ENCODE measurements at places on chromosomes 11 and 22.

- no peak for DNase-seq
Observed at GRCh38 chr11:57430952-57431351, 4.0 kb upstream of the SLC43A3 start.

DNA sequence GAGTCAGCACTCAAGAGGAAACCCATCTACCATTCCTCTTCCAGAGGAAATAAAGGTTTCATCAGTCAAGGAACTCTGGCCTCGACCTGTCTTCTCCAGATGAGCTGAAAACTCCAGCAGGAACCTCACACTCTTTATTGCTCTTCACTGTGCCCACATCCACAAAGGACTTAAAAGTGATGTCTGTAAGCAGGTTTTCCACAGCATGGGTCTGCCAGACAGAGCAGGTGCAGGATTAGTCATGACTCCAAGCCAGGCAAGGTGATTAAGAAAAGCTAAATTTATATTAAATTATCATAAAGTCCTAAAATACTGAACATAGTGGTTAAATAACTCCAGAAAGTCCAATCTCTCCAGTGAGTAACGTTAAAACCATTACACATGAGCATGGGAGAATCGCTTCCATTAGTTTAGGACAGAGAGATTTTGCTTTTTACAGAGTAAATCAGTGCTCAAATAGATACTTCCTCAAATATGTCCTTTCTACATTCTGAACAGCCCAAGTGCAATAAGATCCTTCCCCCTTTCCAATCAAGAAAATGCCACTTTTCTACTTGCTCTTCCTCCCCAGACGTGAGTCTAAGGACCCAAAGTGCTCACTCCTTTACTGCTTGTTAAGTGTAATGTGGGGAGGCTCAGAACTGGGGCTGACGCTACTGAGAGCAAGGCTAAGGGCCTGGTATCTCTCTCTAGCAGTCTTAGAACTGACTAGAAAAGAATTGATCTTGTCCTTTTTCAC lies 10.7 kb upstream of the CKAP5 start:
- DNase-seq, result no peak

DNA sequence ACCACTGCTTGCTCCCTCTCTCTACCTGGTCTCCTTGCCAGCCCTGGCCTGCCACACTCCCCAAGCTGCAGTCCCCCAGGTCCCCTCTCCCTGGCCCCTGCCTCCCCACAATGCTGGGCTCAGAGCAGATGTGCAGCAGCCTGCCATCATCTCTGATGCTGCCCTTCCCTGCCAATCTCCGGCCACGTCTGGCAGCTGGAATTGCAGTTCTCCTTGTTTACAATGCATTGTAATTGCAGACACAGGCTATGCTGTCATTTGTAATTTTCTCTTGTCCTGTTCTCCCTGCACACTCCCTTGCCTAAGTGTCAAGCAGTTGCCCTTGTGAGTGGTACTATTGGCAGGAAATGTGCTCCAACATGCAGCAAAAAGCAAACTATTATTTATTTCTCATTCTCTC lies 222.3 kb downstream of the NTM start:
- DNase-seq, result no peak

DNA sequence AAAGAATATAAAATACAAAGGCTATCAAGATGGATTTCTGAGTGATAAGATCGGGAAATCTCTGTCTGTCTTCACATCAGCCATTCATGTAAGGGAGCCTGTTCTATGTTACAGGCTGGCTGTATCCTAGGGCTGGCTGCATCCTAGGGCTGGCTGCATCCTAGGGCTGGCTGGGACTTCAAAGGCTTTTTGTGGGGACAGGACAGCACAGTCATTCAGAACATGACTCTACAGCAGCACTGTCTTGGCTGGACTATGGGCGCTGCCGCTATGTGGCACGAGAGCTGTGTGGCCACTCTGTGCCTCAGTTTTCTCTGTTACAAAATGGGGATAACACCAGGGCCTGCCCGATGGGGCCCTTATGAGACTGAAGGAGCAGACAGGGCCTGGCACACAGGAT lies 10.2 kb downstream of the ADAMTS8 start:
- DNase-seq, result no peak

DNA sequence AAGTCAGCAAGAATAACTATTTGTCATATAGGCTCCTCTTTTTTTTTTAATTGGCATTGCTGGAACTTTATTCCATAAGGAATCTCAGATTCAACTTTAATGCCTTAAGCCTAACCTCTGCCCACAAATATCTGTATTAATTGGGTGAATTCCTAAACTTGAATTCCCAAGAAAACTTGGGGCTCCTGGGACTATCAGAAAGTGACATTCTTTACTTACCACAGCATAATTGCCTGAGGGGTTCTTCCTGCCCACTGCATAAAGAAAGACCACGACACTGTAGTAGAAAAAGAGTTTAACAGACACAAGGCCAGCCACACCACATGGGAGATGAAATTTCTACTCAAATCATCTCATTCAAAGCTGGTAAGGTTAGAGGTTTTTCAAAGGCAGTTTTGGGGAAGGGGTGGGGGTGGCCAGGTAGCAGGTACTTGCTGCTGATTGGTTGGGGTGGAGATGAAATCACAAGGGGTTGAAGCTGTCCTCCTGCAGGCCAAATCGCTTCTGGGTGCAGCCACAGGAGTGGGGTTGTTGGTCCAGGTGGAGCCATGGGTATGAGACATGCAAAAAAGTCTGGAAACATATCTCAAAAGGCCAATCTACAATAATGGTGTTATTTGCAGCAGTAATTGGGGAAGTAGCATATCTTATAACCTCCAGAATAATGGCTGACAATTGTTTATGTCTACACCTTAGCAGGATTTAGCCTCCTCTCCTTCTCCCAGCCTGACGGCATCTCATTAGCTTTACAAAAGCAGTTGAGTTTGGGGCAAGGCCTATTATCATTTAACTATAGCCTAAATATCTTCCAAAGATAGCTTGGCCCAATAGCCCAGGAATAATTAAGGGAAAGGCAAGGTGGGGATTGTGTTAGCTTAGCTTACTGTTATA lies 4.8 kb upstream of the NLRP10 start:
- DNase-seq, result no peak

GRCh38 chr11:105155679-105156078 lies 16.1 kb upstream of the CARD18 start:
- no peak for DNase-seq

DNA sequence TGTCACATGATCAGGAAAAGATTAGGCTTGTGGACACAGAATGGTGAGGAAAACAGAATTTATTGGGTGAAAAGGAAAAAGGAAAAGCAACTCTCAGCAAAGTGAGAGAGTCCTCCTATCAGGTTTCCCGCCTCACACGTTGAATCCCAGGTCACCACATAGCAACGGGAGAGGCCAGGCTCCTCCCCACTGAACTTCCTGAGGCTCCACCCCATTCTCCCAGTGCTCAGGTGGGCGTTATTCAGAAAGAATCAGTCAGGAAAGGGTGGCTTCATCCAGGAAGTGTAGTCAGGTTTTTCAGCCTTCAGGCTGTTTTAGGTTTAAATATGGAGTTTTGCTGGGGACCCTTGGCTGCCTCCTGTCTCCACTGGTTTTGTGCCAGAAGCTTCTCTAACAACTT lies 66.9 kb downstream of the SPON1 start:
- no peak for DNase-seq

DNA sequence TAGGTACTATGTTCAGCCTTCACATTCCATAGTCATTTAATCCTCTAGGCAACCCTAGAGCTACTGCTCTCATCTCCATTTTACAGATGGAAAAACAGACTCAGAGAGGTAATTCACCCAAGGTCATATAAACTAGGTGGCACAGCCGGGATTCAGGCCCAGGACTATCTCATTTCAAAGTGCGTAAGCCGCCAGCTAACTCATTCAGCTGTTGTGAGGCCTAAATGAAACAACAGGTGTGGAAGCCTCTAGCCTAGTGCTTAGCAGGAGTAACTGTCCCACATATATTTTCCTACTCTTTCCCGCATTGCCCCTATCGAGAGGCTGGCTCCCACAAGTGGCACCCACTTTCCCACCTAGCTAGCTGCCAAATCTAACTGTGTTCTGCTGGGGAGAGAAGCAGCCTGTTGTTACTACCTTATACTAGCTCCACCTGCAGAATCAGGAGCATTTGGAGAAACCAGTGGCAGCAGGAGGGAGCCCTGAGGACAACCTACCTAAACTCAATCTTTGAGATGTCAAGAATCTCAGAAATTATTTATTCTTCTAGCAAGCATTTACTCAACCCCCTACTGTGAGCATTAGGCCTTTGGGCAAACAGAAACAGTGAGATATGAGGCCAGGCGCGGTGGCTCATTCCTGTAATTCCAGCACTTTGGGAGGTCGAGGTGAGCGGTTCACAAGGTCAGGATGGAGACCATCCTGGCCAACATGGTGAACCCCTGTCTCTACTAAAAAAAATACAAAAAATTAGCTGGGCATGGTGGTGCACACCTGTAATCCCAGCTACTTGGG lies 20.9 kb downstream of the PRG3 start:
- DNase-seq, result no peak

DNA sequence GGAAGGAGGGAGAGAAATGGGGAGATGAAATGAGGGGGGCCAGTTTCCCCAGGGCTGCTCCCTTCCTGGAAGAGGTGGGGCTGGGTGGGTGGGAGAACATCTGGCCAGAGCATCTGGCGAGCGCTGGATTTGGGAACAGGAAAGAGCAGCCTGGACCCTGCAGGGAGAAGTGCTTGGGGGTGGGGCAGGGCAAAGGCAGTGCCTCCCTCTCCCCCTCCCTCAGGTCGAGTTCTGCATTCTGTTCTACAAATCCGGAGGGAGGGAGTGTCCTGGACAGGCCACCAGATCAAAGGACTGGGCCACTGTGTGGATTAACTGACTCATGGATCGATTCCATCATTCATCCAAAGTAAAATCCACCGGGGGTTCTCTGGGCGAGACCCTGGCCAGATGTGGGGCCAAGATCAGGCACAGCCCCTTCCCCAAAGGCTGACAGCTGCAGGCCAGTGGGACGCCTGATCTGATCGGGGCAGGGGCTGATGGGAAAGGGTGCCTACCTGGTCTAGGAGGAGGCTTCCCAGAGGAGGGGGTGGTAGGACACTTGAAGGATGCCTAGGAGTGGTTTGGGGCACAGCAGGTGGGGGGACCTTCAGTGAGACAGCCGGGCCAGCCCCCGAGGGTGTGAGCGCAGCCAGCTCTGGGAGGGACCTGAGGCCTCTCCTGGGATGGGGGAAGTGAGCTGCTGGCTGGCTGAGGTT lies 57.5 kb downstream of the CACNA1I start:
- DNase-seq, result no peak

- DNase-seq, result no peak
Observed at GRCh38 chr11:78050964-78051831, 12.5 kb upstream of the THRSP start.

DNA sequence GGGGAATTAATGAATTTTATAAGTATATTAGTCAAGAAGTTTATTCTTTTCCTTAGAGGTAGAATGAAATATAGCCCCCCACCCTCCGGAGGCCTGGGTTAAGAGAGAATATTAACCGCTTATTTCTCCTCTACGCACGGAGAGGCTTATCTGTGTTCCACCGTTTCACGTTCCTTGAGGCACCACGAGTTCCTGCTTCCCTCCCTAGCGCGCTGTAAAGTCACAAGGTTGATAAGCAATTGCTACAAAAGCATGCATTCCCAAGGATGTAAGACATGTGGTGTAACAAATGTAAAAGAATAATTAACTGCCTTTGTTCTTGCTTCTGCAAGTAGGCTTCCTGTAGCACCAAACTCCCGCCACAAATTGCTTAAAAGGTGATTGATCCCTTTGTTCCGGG lies 1.5 kb upstream of the ANKRD42 start:
- no peak for DNase-seq

DNA sequence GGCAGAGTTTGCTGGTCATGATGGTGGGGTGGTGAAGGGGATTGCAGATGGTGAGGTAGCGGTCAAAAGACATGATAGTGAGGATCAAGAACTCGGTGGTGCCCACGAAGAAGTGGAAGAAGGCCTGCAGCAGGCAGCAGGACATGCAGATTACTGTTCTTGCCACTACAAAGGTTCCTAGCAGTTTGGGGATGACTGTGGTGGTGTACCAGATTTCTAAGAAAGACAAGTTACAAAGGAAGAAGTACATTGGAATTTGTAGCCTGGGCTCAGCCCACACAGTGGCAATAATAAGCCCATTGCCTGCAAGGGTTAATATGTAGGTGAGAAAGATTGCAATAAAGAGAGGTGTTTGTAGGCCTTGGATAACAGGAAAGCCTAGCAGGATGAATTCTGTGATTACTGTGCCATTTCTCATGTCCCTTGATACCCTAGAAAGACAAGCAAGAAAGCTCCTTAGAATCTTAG lies at the start of gene OR6X1:
OR6X1 (minus strand) TSS at position 418 of the 468 bp plus-strand sequence; CDS start at position 418, 0 bp downstream.
- DNase-seq, result no peak

- no peak for DNase-seq
Observed at GRCh38 chr11:19627566-19627965, 85.1 kb upstream of the NAV2 start.

DNA sequence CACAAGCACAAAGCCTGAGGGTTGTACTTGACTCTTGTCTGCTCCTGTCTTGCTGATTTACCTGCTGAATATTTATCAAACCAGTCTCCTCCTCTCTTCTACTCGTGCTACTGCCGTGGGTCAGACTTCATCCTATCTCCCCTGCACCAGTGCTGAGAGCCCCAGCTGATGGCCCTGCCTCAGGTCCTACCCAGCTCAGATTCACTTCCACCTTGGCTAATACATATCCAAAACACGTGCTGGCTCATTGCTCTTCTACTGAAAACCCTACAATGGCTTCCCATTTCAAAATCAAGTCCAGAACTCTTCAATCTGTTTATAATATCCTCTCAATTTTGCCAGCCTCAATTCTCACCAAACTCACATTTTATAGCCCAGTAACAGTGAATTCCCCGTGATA lies 48.3 kb downstream of the RAB30 start:
- DNase-seq, result no peak

GRCh38 chr22:38429499-38430068 lies 25.4 kb downstream of the KCNJ4 start:
- DNase-seq, result no peak

DNA sequence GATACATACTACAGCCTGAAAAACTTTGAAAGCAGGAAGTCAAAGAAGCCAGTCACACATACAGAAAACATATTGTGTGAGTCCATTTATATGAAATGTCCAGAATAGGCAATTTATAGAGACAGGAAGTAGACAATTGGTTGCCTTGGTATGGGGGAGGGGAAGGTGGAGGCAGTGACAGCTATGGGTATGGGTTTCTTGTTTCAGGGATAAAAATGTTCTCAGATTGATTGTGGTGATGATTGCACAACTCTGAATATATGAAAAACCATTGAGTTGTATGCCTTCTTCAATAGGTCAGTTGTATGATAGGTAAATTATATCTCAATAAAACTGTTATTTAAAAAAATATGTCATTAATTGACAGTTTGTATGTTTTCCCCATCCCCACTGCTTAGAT lies 137.6 kb downstream of the SNX19 start:
- DNase-seq, result no peak

GRCh38 chr11:74480688-74481417 lies 12.7 kb downstream of the LIPT2 start:
- no peak for DNase-seq

- DNase-seq, result no peak
Observed at GRCh38 chr11:109728056-109728455, 306.1 kb downstream of the C11orf87 start.
